ENCODE measurements at places on chromosomes 7 and 10. TPM values are rescaled to one million over a fixed set of nuclear protein-coding genes. Genes with fewer than 3 reads are reported as not detected.

- no peak for DNase-seq
Observed at GRCh38 chr7:30595436-30596013, 847 bp downstream of the GARS1 start.

TAF3 gene
- 0.52 TPM for total RNA-seq

DNA sequence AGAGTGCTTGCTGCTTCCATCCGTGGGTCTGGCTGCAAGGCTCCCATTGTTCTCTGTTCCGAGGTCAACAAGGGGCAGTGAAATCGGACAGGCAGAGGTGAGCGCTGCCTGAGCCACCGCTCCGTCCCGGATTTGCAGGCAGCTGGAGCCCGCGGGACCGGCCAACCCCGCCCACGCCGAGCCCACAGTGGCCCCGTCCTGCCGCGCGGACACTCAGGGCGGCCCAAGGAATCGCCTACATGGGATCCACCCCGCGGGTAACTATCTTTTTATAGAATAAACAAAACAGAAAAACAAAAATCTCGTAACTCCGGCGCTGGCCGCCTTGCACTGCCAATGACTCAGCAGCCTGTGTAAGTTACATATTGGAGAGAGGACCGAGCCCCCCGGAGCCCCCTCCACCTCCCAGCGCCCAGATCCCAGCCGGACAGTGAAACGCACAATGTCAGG is 1.9 kb downstream of the BNIP3 start:
- no peak for DNase-seq

DNA sequence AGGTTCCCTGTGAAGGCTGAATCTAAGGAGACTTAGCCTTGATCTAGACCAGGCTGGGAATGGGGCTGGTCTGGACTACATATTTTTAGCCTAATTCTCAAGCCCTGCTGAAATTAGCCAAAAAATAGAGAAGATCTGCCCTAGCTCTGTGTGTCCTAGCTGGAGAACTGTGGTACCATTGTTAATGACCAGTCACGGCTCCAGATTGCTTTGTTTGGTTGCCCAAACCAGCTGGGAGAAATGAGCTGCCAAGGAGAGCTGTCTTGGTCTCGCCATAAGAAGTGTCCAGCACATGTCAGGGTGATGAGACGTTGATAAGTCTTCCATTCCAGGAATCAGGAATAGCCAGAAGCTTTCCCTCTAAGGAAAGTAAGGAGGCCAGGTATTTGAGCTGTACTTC is 20.7 kb downstream of the GBX1 start:
- DNase-seq, result no peak

GRCh38 chr10:113562069-113562468 is 9.2 kb downstream of the HABP2 start:
- no peak for DNase-seq

GRCh38 chr10:20672741-20673140 is 224.4 kb downstream of the NEBL start:
- no peak for DNase-seq

GRCh38 chr7:130149281-130150139 is 55.7 kb downstream of the TMEM209 start:
- no peak for DNase-seq

PIP gene
- total RNA-seq, result not detected

WEE2 gene
- total RNA-seq, result not detected

INMT gene
- total RNA-seq, result not detected
